ENCODE measurements at places on chromosomes 12 and 14. TPM values are rescaled to one million over a fixed set of nuclear protein-coding genes. Genes with fewer than 3 reads are reported as not detected.
A peak's percentile ranks its signal among the peaks of the same experiment; 100 is the strongest.

Gene TAS2R8
- polyA plus RNA-seq = not detected

Gene DPPA3
- not detected for polyA plus RNA-seq

Gene LRRC74A
- not detected for polyA plus RNA-seq

Gene CLEC14A
- polyA plus RNA-seq = not detected

DNA sequence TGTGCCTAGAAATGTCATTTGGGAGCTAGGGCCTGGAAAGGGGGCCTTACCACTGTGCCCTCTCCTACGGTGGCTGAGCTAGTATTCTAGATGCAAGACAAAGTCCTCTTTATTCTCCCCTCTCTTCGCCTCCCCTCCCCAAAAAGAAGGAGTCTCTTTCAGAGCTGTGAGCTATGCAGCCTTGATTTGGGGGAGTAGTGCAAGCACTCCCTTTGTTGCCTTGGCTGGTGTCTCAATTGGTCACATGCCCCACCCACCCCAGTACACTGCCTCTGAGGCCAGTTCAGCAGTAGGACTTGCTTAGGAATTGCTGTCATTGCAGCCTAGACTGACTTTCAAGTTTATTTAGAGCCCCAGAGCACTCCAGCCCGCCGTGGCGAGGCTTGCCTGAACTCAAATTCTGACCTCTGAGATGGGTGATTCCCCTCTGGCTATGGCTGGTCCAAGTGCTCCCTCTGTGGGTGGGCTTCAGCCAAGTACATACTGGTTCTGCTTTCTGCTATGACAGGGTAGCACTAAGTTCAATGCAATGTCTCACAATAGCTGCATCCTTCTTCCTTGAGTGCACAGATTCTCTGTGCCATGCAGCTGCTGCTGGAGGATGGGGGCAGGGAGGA lies 37.0 kb upstream of the FBXO33 start:
- peaks cover 10% of the 10 kb centered on the region for H3K36me3 ChIP-seq
- H3K4me1 ChIP-seq = peaks cover 4% of the 10 kb centered on the region
- H3K4me3 ChIP-seq = no peak overlapping the region
- peak; percentile 42 for DNase-seq

GRCh38 chr12:128734371-128734770 lies 89.4 kb downstream of the SLC15A4 start:
- no peak overlapping the region for H3K27ac ChIP-seq
- peaks cover 6% of the 10 kb centered on the region for H3K36me3 ChIP-seq
- H3K4me3 ChIP-seq = no peak overlapping the region
- H3K27me3 ChIP-seq = peaks cover 17% of the 10 kb centered on the region
- DNase-seq = no peak

- H3K36me3 ChIP-seq = no peaks in the 10 kb centered on the region
- no peak for DNase-seq
- no peak overlapping the region for H3K4me3 ChIP-seq
- H3K27ac ChIP-seq = no peak overlapping the region
- peaks cover 5% of the 10 kb centered on the region for H3K4me1 ChIP-seq
- no peaks in the 10 kb centered on the region for H3K27me3 ChIP-seq
Observed at GRCh38 chr12:121718653-121719239, 6.2 kb downstream of the TMEM120B start.

GRCh38 chr12:119949145-119949544 lies 39.9 kb upstream of the BICDL1 start:
- H3K27ac ChIP-seq = no peak overlapping the region
- no peak for DNase-seq
- H3K36me3 ChIP-seq = no peaks in the 10 kb centered on the region
- H3K27me3 ChIP-seq = peaks cover 19% of the 10 kb centered on the region

DNA sequence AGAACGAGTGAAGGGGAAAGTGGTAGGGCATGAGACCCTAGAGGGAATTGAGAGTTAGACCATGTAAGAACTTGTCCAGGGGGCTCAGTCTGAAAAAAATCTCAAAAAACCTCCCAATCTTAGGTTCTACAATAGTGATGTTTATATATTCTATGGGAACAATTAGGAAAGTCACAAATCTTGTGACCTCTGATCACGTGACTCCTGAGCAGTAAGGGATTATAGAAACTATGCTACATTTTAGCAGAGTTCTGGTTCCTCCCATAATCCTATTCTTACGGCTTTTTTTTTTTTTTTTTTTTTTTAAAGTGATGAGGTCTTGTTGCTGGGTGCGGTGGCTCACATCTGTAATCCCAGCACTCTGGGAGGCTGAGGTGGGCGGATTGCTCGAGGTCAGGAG lies 5.8 kb downstream of the ADCK1 start:
- H3K4me3 ChIP-seq = no peak overlapping the region
- H3K27ac ChIP-seq = peak overlapping the region; percentile 66
- no peak for DNase-seq
- no peaks in the 10 kb centered on the region for H3K27me3 ChIP-seq
- no peaks in the 10 kb centered on the region for H3K36me3 ChIP-seq

GRCh38 chr14:99662846-99663245 lies 17.9 kb downstream of the HHIPL1 start:
- DNase-seq = no peak
- no peaks in the 10 kb centered on the region for H3K4me1 ChIP-seq
- H3K27ac ChIP-seq = no peak overlapping the region

- peaks cover 16% of the 10 kb centered on the region for H3K4me1 ChIP-seq
- H3K27me3 ChIP-seq = no peaks in the 10 kb centered on the region
- DNase-seq = no peak
- no peak overlapping the region for H3K4me3 ChIP-seq
- no peaks in the 10 kb centered on the region for H3K36me3 ChIP-seq
Observed at GRCh38 chr12:100845095-100845494, 50.5 kb downstream of the ANO4 start.

- no peak for DNase-seq
- peak overlapping the region; percentile 20 for H3K4me3 ChIP-seq
Observed at GRCh38 chr12:104521731-104522130, 65.0 kb downstream of the CHST11 start.

DNA sequence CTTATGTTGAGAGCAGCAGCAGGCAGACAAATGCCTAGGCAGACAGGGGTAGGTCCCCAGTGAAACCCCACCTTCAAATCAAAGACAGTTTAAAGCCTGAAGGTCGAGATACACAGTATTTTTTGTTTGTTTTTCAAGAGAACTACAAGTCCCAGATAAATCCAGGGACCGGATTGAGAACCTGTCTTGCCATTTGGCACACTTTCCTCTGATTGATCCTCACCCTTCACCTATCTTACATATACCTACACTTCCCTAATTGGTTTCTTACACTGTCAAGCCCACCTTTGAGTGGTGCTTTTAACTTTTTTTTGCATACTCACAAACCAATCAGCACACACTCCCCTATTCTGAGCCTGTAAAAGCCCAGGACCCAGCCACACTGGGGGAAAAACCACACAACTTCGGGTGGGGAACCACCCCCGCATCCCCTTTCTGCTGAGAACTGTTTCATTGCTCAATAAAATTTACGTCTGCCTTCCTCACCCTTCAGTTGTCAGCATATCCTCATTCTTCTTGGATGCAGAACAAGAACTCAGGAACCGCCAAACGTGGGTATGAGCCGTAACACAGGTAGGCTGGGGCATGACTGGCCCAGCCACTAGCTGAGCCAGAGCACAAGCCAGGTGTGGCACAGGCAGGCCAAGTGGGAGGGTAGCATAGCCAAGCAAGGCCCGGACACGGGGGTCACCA lies 11.1 kb downstream of the DICER1 start:
- H3K4me1 ChIP-seq = peaks cover 57% of the 10 kb centered on the region
- peak overlapping the region; percentile 92 for H3K4me3 ChIP-seq
- peaks cover 24% of the 10 kb centered on the region for H3K36me3 ChIP-seq
- H3K27me3 ChIP-seq = no peaks in the 10 kb centered on the region
- no peak for DNase-seq
- H3K27ac ChIP-seq = peak overlapping the region; percentile 48
